SW 1271 (cell line): ENCODE measurements at places on chromosomes 13 and 19.

DNA sequence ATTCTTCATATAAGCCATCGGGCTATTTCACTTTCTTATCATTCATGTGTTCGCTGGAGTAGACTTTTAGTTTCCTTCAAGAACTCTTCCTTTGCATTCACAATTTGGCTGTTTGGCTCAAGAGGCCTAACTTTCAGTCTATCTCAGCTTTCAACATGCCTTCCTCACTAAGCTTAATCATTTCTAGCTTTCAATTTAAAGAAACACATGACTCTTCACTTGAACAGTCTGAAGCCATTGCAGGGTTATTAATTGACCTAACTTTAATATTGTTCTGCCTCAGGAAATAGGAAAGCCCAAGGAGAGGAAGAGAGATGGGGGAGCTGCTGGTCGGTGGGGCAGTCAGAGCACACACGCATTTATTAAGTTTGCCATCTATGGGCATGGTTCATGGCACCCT lies 158.1 kb downstream of the SUCLA2 start:
- DNase-seq: no peak

- no peak for DNase-seq
These were observed 533.4 kb upstream of the NBEA start for GRCh38 chr13:34408640-34409039.

DNA sequence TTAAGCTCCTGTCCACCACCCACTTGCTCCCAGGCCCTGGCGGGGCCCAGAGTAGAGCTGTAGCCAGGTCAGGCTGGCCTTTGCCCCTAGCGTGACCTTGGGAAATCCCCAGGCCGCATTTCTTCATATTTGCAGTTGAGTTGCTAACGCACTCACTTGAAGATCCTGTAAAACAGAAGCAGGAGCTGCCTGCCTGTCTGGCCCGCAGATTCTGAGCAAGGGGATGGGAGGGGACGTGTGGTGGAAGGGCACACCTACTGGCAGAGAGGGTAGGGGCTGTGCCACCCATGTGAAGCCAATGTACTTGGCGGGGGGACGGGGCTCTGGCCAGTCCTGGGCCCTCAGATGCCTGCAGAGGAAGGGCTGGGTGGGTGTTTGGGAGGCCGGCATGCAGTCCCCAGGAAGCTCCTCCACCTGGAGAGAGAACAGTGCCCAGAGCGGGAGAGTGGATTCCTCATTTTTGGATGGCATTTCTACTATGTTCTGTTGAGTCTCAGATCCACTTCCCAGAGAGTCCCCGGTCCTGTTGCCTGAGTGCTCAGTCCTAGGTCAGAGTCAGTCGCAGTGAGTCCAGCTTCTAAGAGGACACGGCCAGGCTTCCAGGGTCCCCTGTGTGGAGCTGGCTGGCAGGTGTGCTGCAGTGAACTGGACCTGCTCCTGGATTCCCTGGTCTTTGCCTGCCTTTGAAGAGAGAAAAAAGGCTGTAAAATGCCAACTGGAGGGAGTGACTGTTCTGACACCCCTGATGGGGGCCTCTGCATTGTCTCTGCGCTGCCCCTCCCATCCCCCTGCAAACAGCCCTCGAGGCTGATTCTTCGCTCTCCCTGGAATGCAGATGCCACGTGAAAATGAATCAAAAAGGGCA lies 62.9 kb downstream of the GGACT start:
- no peak for DNase-seq

- no peak for DNase-seq
These were observed 366.8 kb downstream of the SLITRK1 start for GRCh38 chr13:83515268-83516015.

GRCh38 chr13:37097076-37097475 lies 8.4 kb downstream of the CSNK1A1L start:
- DNase-seq: no peak
